CD4-positive, alpha-beta T cell treated with Interleukin-2 at 100 ng/mL for 4 hours (primary cell): ENCODE measurements at places on chromosomes 16 and 17.

DNA sequence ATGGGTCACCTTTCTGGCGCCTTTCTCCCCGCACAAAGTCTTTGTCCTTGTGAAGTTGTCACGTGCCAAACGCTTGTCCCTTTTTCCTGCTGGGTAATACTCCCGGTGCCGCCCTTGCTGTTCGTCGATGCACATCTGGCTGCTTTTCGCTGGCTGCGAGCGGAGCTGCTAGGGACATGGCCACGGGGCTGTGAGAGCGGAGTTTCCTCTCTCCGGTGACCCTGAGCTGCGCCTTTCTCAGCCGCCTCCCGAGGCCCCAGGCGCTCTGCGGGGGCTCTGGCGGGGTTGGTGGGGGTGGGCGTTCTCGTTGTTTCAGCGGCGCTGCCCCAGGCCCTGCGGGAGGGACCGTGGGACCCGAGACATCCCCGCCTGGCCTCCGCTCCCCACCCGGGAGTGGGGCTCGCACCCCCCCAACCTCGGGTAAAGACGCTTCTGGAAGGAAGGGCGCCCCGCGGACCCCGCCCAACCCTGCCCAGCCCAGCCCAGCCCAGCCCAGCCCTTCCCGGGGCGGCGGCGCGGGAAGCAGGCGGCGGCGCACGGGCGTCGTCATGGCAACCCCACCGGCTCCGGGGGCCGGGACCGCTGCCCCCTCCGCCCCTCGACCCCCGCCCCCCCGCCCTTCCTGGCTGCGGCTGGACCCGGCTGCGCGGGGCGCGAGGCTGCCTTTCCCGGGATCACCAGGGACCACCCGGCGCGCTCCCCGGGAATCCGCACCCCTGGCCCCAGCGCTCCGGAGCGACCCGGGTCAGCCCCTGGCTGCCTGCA lies 12.3 kb downstream of the CHMP6 start:
- DNase-seq: no peak

DNA sequence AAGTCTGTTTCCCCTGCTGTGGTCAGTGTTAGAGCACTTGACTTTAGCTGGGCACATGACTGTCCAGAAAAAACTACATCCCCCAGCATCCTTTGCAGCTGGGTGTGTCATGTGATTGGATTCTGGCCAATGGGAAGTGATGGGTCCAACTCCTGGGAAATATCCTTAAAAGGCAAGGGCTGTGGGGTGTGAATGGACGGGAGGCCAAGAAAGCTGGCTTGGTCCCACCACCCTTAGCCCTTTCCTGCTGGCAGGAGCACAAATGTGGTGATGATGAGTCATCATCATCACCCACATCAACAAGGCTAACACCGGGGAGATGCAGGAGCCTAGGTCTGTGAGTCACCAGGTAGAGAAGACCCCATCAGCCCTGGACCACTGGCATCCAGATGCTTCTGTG lies 341.7 kb downstream of the C16orf95 start:
- DNase-seq: no peak

- DNase-seq: no peak
Measured at GRCh38 chr16:83925095-83925905, 26.4 kb downstream of the MLYCD start.

DNA sequence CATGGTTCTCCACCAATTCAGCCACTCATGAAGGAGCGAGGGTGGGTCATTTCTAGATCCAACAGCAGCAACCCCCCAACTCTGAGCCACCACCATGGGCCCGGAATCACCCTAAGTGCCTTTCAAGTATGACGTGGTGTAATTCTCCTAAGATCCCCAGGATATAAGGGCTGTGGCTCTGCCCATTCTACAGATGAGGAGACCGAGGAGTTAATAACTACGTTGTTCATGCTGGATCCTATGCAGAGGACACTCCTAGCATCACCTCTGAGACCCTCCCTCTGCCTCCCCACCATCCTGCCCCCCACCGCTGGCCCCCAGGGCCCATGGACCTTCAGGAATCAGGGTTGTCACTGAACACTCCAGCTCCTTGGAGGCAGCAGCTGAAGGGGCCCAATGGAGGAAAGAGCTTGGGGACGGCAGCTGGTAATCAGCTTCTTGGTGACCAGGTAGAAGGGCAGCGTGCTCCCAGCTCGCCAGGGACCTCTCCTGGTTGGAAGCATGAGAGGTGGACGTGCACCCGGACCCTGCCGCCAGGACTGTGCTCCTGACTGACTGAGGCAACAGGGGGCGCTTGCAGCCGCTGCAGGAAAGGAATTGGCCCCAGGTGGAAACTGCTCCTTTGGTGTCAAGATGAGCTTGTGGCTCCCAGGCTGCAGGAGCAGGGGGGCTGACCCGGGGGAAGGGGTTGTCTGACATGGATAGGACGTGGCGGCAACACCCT lies 28.2 kb upstream of the CACNG1 start:
- DNase-seq: no peak

DNA sequence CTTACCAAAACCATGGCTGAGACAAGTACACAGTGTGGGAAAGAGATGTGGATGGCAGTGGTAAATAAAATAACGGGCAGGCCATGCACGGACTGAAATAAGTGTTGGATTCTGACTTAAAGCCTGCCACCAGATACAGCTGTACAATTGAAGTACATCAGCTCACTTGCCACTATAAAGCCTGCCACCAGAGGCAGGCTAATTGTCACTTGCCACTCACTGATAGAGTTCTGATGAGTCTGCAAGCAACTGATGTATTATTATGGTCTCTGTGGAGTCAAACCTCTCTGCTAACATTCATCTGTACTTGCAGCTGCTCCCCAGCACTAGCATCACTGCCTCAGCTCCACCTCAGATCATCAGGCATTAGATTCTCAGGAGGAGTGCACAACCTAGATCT lies 93.0 kb downstream of the CYTH1 start:
- no peak for DNase-seq

DNA sequence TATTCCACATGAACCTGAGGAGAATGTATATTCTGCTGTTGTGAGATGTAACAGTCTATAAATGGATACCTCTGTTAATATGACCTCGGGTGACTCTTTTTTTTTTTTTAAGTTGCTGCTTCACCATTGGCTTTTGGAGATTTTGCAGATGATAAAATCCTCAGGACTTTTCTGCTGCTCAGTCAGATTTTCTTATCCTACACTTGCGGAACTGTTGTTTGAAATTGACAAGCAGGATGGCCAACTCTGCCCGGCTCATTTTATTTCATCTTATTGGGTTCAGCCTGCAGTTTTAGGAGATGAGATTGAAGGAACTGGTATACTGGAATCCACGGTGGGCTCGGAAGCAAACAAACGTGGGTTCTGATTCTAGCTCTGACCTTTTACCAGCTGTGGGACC lies 19.3 kb downstream of the IL4R start:
- DNase-seq: no peak

DNA sequence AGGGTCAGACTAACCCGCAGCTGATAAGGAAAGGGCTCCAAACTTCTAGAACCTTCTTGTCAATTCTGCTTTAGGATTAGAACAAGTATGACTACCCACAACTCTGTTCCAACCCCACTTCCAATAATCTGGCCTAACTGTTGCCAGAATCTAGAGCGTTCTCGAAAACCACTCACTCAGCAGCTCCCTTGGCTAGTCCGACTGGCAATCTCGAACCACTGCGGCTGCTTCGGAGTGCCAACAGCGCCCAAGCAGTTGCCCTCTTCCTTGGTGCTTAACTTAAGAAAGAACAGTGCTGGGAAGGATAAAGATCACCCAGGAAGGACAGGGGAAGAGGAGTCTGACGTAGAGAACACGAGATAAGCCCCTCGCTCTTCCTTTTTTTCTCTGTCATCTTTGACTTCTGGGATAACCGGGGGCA lies 818 bp downstream of the DNAJC7 start:
- DNase-seq: no peak

DNA sequence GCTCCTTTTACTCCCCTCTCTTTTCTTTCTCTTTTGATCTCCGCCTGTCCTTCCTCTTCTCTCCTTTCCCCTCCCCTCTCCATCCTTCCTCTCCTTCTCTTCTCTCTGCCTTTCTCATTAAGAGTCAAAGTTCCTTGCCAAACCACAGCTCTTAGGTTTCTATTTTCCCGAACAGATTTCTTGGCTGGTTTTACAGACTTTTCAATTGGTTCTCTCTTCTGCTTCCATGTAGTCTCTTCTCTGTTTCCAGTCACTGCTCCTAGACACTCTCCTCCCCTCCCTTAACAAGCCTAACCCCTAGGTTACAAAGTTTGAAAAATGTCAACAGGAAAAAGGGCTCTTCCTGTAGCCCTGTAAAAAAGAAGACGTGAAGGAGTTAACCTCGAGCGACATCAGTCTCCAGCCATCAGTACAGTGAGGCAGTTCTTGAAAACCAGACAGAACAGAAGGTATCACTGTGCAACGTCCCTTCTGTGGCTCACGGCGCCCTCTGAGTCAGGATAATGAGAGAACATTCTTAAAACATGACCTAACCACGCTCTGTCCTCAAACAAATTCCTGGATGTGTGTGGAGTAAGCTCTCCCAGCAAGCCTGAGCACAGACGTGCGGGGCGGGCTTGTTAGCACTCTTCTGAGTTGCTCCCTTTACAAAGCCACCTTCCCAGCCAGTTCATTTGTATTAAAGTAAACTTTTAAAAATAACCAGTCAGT lies 11.6 kb upstream of the MARCHF10 start:
- DNase-seq: no peak

DNA sequence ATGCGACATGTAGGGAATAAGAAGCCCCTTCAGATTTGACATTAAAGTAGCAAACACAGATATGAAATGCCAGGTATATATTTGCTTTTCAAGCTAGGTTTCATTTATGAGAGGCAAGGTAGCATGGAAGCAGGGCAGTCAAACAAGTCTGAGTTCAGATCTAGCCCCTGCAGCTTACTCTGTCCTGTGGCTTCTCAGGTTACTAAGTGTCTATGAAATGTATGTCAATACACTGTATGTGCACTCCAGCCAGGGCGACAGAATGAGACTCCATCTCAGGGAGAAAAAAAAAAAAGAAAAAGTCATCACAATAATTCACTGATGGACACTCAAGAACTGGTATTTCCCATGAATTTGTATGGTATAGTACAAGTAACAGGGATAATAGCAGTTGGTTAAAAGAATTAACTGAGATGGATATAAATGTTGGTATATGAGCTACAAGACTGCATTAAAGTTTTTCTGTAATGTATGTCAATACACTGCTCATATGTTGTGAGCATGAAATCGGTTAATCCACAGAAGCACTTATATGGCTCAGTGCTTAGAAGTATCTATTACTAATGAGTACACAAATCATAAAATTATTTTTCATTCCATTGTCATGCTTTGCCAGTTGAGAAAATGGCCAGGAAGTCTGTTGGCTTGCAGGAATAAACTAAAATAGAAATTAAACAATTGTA lies 2.9 kb upstream of the WSB1 start:
- no peak for DNase-seq

DNA sequence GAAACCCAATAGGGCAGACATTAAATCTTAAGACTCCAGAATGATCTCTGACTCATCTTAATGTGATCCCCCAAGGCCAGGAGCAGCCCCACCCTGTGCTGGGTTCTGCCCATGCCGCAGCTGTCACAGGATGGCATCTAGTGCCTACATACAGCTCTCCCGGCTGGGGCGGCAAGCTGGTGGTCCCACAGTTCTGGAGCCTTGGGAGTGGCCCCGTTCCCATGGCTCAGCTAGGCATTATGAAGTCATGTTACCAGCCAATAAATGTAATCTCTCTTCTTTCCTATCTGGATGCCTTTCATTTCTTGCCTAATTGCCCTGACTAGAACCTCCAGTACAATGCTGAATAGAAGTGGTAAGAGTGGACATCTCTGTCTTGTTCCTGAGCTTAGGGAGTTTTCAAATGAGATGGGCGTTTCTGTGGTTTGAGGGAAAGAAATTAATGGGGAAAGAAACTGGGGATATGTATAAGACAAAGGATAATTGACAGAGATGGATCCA lies 95.7 kb upstream of the DNAH17 start:
- DNase-seq: no peak

GRCh38 chr16:75264999-75265910 lies 13.8 kb upstream of the BCAR1 start:
- DNase-seq: no peak

DNA sequence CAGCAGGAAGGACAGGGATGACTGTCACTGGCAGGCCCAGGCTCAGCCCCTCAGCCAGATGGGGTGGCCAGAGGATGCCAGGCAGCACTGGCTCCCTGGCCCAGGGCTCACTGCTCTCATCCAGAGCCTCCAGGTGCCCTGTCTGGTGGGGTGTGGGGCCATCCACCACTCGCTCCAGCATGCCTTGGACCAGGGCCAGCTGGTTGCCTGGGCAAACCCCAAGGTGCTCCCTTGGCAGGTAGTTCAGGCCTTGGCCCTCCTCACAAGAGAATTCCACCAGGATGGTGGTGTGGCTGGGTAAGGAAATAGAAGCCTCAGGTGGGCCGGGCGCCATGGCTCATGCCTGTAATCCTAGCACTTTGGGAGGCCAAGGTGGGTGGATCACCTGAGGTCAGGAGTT lies 29.4 kb downstream of the LGALS9 start:
- DNase-seq: no peak

DNA sequence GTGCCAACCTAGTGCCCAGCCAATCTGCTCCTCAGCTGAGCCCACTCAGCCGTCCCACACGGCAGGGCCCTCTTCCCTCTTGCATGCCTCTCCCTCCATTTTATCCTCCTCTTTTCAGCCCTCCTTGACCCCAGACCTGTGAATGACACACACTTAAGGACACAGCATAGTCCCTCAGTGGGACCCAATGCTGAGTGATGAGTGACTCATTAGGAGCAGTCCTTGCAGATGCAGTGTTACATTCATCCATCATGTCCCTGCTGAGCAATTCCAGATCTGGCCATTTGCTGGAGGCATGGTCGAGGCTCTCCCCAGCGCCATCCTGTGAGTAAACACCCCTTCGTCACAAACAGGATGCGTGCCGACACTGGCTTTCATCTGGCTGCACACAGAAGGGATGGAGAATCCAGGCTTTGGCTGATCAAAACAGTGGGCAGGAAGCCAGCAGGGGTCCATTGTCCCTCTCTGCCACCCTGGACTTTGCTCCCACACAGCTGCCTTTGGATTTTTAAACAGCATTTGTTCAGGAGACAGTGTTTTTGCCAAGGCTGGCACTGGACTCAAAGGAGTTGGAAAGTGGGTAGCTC lies 122.6 kb downstream of the AXIN2 start:
- DNase-seq: no peak

GRCh38 chr16:68136515-68136914 lies 51.3 kb downstream of the NFATC3 start:
- DNase-seq: no peak

- no peak for DNase-seq
Measured at GRCh38 chr16:74465281-74465680, 44.0 kb upstream of the CLEC18B start.

- DNase-seq: no peak
Measured at GRCh38 chr17:5123343-5124124, 7.7 kb downstream of the USP6 start.

- DNase-seq: no peak
Measured at GRCh38 chr16:22255335-22255734, 41.9 kb upstream of the POLR3E start.
